ENCODE measurements at places on chromosomes 1 and 21. TPM values are rescaled to one million over a fixed set of nuclear protein-coding genes. Genes with fewer than 3 reads are reported as not detected.

Gene FCRLB
- polyA plus RNA-seq, result 11.1 TPM

Gene ZNF644
- 67.5 TPM for polyA plus RNA-seq

Gene LIN28A
- polyA plus RNA-seq, result not detected

Gene XCL1
- polyA plus RNA-seq, result 0.43 TPM

Gene CA6
- not detected for polyA plus RNA-seq

Gene SEC22B
- 15.6 TPM for polyA plus RNA-seq

Gene CRABP2
- polyA plus RNA-seq, result 0.31 TPM

Gene OR2T6
- polyA plus RNA-seq, result not detected

Gene FCRL4
- polyA plus RNA-seq, result 0.06 TPM

Gene FAM177B
- polyA plus RNA-seq, result 30.0 TPM

Gene EDARADD
- not detected for polyA plus RNA-seq

Gene ABCA4
- not detected for polyA plus RNA-seq

Gene FAM110D
- not detected for polyA plus RNA-seq

Gene BEST4
- polyA plus RNA-seq, result 0.94 TPM

Gene SLAMF9
- polyA plus RNA-seq, result not detected

Gene ARMH1
- polyA plus RNA-seq, result 5.6 TPM

Gene OR2T2
- polyA plus RNA-seq, result not detected
